ENCODE measurements at places on chromosomes 11 and 22.

DNA sequence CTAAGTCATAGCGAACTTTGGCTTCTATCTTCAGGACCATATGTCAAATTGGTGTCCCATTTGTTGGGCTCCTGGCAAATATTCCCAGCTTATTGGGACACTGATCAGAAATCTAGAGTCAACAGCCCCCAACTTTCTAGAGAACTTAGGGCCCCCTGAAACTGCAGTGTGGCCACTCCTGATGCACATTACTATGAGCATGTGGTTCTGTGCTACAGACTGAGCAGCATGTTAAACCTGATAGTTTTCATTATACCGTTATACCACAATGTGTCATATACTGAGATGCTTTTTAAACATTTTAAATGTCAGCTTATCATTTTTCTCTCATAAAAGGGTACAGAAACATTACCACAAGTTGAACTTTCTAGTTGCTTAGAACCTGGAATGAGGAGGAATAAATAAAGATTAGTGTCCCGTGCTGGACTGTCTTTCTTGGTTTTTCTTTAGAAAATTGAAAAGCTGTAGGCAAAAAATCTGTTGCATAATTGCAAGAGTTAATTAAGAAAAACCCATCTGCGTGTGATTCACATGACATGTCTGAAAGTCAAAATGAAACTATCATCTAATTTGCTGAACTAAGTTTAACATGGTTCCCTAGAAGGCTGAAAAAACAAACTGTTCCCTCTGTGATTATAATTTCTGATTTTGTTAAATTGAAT, 16.4 kb upstream of the CTSC start:
- no peak for DNase-seq

GRCh38 chr11:62852523-62853188, 13.3 kb upstream of the WDR74 start:
- no peak for DNase-seq

- DNase-seq = no peak
Observed at GRCh38 chr11:19349340-19350025, 108.7 kb upstream of the E2F8 start.

DNA sequence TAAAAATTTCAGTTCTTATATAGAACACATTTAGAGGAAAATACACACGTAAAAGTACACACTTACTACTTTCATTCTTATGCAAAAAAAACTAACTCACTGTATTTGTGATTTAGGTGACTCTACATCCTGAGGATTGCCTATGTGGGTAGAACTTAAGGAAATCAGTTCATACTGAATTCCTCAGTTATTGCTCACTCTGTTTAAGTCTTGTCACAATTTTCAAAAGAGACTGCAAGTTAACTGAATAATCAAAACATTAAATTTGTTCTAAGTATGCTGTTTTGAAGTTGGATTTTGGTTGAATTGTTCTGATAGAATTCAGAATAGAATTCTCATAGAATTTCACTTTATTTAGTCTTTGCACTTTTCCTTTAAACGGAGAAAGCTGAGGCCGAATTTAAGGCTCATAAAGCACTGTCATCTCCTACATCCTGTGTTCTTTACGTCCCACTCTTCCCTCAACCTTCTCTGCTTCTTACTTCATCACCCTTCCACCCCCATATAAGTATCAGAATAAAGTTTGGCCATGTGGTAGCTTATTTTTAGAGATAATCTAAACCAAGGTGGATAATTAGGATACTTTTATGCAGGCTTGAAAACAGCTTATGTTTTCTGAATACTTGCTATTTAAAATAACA, 59.8 kb downstream of the APOL5 start:
- peak; percentile 86 for DNase-seq

GRCh38 chr11:45355706-45356041, 69.5 kb upstream of the SYT13 start:
- DNase-seq = no peak

Data from fibroblast of skin of back (primary cell).